ENCODE measurements at places on chromosomes 16 and 17.

DNA sequence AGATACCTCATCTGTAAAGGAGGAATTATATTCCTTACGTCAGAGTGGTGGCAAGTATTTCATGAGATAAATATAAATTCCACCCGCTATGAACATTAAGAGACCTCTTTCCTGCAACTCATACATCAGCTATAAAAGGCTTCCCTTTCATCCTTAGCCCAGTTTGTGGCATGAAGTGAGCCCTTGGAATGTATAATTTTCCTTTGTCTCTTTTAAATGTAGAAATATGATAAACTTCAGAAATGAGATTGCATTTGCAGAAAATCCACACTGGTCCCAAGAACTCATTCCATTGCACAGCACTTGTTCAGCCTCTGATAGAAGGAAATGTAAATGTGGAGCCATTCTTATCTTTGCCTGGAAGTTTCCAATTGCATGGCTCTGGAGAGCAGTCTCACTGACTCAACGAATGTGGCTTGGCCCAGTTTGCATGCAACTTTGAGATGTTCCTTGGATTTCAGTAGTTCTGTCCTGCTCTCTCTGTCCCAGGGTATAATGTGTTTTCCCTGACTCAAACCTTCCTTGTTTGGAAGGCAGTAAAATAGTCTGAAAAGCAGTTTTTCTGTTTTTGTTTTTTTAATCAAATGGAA, 746.4 kb downstream of the CDH11 start:
- no peak overlapping the region for H3K4me3 ChIP-seq
- H3K4me1 ChIP-seq, result peaks cover 31% of the 10 kb centered on the region
- no peak overlapping the region for H3K27ac ChIP-seq
- H3K36me3 ChIP-seq, result no peaks in the 10 kb centered on the region
- DNase-seq, result no peak

DNA sequence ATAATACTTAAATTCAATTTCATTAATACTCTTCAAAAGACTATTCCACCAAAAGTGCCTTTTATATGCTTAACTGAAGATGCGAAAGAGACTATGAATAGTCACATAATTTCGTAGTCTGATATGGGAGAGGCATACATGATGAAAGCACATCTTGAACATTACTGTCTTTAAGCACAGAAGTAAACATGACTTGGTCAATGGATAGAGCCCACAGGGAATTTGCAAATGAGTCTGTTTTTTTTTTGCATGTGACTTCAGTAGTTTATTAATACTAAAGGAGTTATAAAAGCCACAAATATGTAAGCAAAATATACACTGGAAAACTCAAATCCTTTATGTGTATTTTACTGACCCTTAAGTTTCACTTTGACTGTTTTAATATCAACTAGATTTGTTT, 15.9 kb downstream of the ADPRM start:
- no peak overlapping the region for H3K27ac ChIP-seq
- no peaks in the 10 kb centered on the region for H3K27me3 ChIP-seq
- no peak overlapping the region for H3K4me3 ChIP-seq
- H3K36me3 ChIP-seq, result peaks cover 34% of the 10 kb centered on the region

GRCh38 chr17:70202840-70203239, 33.5 kb downstream of the KCNJ2 start:
- H3K36me3 ChIP-seq, result no peaks in the 10 kb centered on the region
- H3K4me3 ChIP-seq, result no peak overlapping the region
- DNase-seq, result no peak
- H3K27me3 ChIP-seq, result peaks cover 11% of the 10 kb centered on the region

- H3K4me3 ChIP-seq, result no peak overlapping the region
- H3K27ac ChIP-seq, result peak overlapping the region; percentile 87
- peaks cover 6% of the 10 kb centered on the region for H3K36me3 ChIP-seq
Observed at GRCh38 chr16:67857547-67858233, 10.2 kb upstream of the CENPT start.

GRCh38 chr16:9094011-9094846, 2.8 kb downstream of the HAPSTR1 start:
- H3K4me1 ChIP-seq, result peaks cover 60% of the 10 kb centered on the region
- H3K27me3 ChIP-seq, result no peaks in the 10 kb centered on the region
- no peak for DNase-seq
- H3K27ac ChIP-seq, result peak overlapping the region; percentile 96

GRCh38 chr16:84647828-84648594, at the start of gene KLHL36:
KLHL36 (plus strand) TSS chr16:84648511; CDS start chr16:84650868, 2,357 bp downstream.
- H3K4me3 ChIP-seq, result peak within 1 kb of the TSS; percentile 75
- DNase-seq, result no peak
- H3K27ac ChIP-seq, result peak within 1 kb of the TSS; percentile 82
- H3K36me3 ChIP-seq, result peaks cover 7% of the 10 kb centered on the region

DNA sequence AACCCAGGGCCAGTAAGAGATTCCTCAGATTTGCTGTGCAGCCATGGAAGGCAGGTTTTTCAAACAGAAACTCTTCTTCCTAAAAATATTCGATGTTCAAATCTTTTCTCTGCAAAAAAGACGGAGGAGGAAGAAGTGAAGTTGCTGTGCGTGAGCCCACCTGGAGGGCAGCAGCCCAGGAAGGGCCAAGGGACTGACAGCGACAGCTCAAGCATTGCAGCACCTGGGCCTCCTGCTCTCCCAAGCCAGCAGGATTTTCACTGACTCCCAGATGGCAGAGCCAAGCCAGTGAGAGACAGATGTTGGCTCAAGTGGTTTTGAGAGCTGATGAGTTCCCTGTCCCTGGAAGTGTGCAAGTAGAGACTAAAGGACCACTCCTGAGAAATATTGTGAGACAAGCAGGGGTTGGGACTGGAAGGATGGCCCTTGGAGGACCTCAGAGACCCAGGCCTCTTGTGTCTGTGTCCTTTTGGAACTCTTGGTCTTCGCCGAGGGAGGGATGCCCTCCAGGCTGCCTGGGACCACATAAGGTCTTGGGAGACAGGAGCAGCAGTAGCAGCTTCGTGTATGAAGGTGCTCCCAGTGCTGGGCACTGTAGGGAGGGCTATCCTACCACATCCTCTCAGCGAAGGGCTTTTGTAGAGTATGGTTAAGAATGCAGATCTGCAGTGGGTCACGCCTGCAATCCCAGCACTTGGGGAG, 29.3 kb upstream of the TNFRSF13B start:
- DNase-seq, result no peak
- H3K4me1 ChIP-seq, result peaks cover 26% of the 10 kb centered on the region
- no peak overlapping the region for H3K27ac ChIP-seq
- no peak overlapping the region for H3K4me3 ChIP-seq
- H3K36me3 ChIP-seq, result no peaks in the 10 kb centered on the region
- peaks cover 3% of the 10 kb centered on the region for H3K27me3 ChIP-seq

- no peak overlapping the region for H3K4me3 ChIP-seq
- DNase-seq, result no peak
- no peaks in the 10 kb centered on the region for H3K27me3 ChIP-seq
- no peak overlapping the region for H3K27ac ChIP-seq
Observed at GRCh38 chr17:39562395-39562794, 45.3 kb downstream of the NEUROD2 start.

GRCh38 chr16:57127836-57128235, 35.5 kb downstream of the CPNE2 start:
- no peak overlapping the region for H3K27ac ChIP-seq
- DNase-seq, result no peak
- no peaks in the 10 kb centered on the region for H3K4me1 ChIP-seq
- no peaks in the 10 kb centered on the region for H3K27me3 ChIP-seq
- peaks cover 8% of the 10 kb centered on the region for H3K36me3 ChIP-seq

GRCh38 chr17:78736526-78737079, 45.5 kb downstream of the CYTH1 start:
- H3K36me3 ChIP-seq, result peaks cover 3% of the 10 kb centered on the region
- no peaks in the 10 kb centered on the region for H3K27me3 ChIP-seq
- peaks cover 62% of the 10 kb centered on the region for H3K4me1 ChIP-seq
- H3K27ac ChIP-seq, result peak overlapping the region; percentile 85
- no peak overlapping the region for H3K4me3 ChIP-seq

GRCh38 chr17:57597531-57598453, 147.3 kb downstream of the CCDC182 start:
- peak overlapping the region; percentile 20 for H3K27ac ChIP-seq
- peaks cover 26% of the 10 kb centered on the region for H3K4me1 ChIP-seq
- H3K4me3 ChIP-seq, result no peak overlapping the region

DNA sequence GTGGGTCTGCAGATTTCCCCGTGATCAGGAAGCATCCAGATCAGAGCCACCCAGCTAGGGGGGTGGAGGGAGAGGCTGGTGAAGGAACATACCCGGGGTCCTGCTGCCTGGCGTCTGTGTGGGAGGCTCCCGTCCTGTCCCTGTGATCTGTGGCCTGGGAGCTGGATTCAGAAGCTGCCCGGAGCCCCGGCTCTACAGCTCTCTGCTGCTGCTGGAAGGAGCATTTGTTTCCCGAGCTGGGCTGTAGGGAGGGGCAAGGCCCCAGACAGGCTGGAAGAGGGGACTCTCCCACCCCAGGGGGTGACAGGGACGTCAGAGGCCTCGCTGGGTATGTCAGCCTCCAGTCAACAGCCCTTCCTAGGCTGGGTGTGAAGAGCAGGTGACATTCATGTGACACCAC, 10.2 kb downstream of the SOX8 start:
- H3K4me1 ChIP-seq, result peaks cover 4% of the 10 kb centered on the region
- peaks cover 27% of the 10 kb centered on the region for H3K27me3 ChIP-seq
- H3K4me3 ChIP-seq, result no peak overlapping the region
- no peak overlapping the region for H3K27ac ChIP-seq
- DNase-seq, result no peak
- no peaks in the 10 kb centered on the region for H3K36me3 ChIP-seq

Data from osteocyte (in vitro differentiated cells).